ENCODE measurements at places on chromosomes 7 and 10.

- DNase-seq, result no peak
Observed at GRCh38 chr7:716222-716621, 10.3 kb upstream of the DNAAF5 start.

DNA sequence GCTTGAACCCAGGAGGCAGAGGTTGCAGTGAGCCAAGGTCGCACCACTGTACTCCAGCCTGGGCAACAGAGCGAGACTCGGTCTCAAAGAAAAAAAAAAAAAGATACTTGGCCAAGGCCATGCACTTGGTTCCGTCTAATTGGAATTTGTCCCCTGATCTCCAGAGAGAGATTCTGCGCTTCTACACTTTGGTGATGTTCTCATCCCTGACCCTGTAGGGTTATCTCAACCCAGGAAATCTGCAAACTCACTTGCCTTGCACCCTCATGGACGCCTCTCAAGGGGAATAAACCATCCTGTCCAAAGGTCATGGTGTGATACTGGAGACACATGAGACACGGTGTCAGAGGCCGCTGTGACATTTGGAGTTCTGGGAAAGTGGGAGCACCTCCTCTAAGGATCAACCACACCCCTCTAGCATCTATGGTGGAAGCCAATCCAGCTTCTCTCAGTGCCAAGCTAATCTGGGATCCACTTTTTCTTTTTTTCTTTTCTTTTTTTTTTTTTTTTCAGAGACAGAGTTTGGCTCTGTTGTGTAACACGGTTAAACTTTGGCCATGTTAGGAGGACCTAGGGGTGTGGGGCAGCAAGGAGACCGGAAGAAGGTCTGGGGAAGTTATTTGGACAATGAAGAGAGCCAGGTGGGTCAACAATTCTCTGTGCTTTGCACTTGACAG is 7.8 kb upstream of the POR start:
- DNase-seq, result no peak

DNA sequence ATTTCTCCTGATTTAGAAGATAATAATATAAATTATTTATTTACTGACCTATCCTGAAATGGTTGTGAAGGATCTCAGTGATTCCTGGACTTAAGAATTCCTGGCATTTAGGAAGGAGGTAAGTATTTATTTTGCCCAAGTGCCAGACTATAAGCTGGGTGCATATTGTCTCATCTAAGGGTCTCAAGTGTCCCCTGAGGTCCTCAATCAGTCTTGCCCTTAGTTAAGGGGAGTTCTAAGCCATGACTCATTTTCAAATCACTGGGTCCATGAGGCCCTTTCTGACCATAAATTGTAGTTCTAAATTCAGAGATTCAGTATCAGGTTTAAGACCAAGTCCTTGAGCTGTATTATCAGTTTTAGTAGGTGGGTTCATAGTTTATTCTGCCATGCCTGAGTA is 251.6 kb upstream of the MEOX2 start:
- no peak for DNase-seq

DNA sequence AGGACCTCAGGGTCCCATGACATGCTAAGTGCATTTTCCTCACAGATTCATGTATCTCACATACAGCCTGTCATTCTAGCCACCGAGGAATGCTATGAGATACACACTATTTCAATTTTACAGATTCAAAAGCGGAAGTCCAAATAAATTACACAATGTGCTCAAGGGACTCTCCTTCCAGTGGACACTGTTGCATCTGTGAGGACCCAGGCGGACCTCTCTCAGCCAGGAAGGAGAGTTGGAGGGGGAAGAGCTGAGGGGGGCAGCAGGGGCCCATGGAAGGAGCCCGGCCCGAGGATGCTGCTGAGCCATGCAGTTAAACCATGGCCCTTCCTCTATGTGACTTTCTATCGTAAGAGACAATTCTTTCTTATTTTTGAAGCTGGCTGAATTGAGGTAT is 93.6 kb downstream of the VOPP1 start:
- DNase-seq, result no peak

DNA sequence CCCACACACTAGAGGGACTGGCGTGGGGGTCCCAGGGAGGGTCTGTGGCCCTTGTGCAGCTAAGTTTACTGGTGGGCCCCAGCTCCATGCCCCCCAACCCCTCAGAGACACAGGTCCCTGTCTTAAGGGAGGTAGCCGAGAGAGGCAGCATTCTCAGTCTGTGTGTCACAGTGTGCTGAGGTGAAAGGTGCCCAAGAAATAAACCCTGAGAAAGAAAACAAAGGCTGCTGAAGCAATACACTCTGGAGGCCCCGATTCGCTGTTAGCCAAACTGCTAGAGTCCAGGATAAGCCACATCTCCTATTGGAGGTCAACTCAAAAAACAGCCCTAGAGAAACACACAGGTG is 28.6 kb upstream of the NDST2 start:
- no peak for DNase-seq

GRCh38 chr7:14340393-14341074 is 351.1 kb upstream of the ETV1 start:
- DNase-seq, result no peak

GRCh38 chr10:111756217-111757061 is 427.1 kb downstream of the GPAM start:
- no peak for DNase-seq

DNA sequence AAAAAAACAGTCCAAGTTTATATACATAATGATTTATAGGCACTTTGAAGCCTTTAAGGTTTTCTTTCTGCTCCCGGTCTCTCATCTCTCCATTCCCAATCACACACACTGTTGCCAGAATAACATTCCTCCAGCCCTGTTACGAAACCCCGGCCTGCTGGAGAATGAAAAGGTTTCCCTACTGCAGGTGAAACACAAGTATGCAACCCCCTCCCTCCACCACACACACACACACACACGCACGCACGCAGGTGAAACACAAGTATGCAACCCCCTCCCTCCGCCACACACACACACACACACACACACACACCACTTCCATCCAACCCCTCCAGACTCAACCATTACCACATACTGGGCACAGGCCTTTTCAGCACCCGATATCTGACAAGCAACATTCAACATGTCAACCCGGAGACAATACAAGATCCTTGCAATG is 87.5 kb downstream of the PARD3 start:
- no peak for DNase-seq

DNA sequence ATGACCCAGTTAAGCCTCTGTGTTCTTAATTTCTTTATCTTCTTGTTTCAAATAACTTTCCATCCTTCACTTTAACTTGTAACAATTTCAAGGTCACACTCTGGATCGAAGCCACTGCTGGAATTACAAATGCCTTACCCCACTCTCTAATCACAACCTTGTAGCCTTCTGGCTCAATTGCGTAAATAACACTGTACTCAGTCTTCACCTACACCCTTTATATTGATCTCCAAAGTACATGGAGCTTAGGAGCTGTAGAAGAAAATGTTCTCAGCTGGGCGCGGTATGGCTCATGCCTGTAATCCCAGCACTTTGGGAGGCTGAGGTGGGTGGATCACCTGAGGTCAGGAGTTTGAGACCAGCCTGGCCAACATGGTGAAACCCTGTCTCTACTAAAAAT is 164.3 kb upstream of the NPSR1 start:
- no peak for DNase-seq

Data from activated gamma-delta T cell (primary cell).